ENCODE measurements at places on chromosomes 3 and 15.
A peak's percentile ranks its signal among the peaks of the same experiment; 100 is the strongest.

GRCh38 chr3:160184655-160185054, 40.6 kb upstream of the C3orf80 start:
- H3K36me3 ChIP-seq: peaks cover 4% of the 10 kb centered on the region
- no peak overlapping the region for H3K27ac ChIP-seq
- H3K4me1 ChIP-seq: peaks cover 48% of the 10 kb centered on the region

DNA sequence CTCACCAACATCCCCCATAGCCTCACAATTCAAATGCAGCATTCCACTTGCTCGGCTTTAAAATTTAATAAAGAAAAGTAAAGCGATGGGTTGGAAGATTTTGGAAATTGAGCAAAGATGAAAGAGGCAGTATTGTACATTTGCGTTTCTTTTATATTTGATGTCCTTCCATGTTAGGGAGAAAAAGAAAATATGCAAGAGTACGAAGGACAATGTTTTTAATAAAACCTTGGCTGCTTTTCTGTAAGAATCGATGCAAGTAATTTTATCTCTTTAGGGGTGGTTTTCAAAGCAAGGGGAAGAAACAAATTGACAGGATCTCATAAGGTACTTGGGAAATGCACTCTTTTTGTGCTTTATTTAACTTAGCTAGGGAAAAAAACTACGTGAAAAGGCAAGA, 61.8 kb upstream of the TSC22D2 start:
- H3K36me3 ChIP-seq: no peaks in the 10 kb centered on the region
- peaks cover 85% of the 10 kb centered on the region for H3K4me1 ChIP-seq
- peak overlapping the region; percentile 6 for H3K4me3 ChIP-seq
- peaks cover 3% of the 10 kb centered on the region for H3K27me3 ChIP-seq

GRCh38 chr15:101242999-101243336, 8.9 kb downstream of the CHSY1 start:
- DNase-seq: no peak
- no peak overlapping the region for H3K27ac ChIP-seq
- no peak overlapping the region for H3K4me3 ChIP-seq
- H3K36me3 ChIP-seq: peaks cover 57% of the 10 kb centered on the region

DNA sequence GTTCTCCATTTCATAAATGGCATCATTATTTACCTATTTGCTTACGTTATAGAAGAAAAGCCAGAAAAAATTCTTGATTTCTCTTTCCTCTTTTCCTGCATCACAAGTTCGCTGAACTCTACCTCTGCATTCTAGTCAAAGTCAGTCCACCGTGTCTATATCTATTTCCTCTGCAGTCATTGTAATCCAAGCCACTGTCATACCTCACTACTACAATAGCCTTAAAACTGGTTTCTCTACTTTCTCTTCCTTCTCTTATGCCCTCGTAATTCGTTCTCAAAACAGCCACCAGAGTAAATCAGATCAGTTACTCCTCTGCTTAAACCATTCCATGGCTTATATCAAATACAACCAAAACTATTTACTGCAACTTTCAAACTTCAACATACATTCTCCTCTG, 13.4 kb upstream of the FAM81A start:
- H3K27ac ChIP-seq: no peak overlapping the region
- no peaks in the 10 kb centered on the region for H3K4me1 ChIP-seq
- H3K4me3 ChIP-seq: no peak overlapping the region
- H3K27me3 ChIP-seq: peaks cover 33% of the 10 kb centered on the region
- DNase-seq: no peak
- no peaks in the 10 kb centered on the region for H3K36me3 ChIP-seq

DNA sequence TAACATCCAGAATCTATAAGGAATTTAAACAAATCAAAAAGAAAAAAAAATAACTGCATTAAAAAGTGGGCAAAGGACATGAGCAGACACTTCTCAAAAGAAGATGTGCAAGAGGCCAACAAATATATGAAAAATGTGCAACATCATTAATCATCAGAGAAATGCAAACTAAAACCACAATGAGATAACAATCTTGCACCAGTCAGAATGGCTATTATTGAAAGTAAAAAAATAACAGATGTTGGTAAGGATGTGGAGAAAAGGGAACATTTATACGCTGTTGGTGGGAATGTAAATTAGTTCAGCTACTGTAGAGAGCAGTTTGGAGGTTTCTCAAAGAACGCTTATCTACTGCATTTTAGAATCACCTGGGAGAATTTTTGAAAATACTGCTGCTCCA, 186.1 kb downstream of the OTOL1 start:
- DNase-seq: no peak
- no peaks in the 10 kb centered on the region for H3K36me3 ChIP-seq
- H3K4me1 ChIP-seq: no peaks in the 10 kb centered on the region
- H3K27me3 ChIP-seq: no peaks in the 10 kb centered on the region
- no peak overlapping the region for H3K4me3 ChIP-seq

DNA sequence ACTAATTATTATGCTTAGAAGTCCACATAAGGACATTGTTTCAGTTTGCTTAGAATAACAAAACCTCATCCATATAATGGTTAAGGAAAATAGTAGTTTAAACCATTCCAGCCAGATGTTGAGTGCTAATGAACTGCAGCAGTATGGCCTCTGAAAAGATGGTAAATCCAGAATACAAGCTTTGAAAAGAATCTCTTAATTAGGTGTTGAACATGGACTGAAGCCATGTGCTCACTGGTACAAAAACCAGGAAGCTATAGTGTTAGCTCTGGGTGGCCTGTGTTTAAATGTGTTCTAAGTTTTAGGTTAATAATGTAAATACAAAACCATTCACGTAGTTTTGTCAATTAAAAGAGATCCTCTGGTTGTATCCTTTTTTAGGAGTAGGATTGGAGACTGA, 78.2 kb downstream of the GALK2 start:
- no peaks in the 10 kb centered on the region for H3K4me1 ChIP-seq
- H3K36me3 ChIP-seq: peaks cover 55% of the 10 kb centered on the region
- no peak overlapping the region for H3K27ac ChIP-seq
- DNase-seq: no peak
- no peak overlapping the region for H3K4me3 ChIP-seq

- no peak for DNase-seq
- H3K36me3 ChIP-seq: peaks cover 9% of the 10 kb centered on the region
- H3K27me3 ChIP-seq: peaks cover 5% of the 10 kb centered on the region
- H3K4me3 ChIP-seq: no peak overlapping the region
- peaks cover 21% of the 10 kb centered on the region for H3K4me1 ChIP-seq
Observed at GRCh38 chr15:71800190-71800589, 10.2 kb upstream of the NR2E3 start.

DNA sequence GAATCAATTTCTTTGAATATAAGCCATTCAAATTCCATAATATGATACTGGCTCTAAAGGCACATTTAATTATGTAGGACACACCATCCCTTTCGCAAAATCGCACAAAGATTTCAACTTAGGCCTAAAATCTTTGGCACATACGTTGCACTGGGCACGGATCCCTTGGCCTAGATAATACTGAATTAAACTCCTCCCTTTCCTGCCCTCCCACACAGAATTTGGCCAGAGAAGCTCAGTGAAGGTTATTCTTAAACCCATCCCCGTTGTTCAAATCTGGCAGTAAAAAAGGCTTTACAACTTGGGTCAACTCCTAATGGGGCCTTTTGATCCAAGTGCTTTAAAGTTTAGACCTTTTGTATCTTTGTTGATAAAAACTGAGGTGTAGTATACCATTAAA, 247.2 kb downstream of the PTPRG start:
- peak overlapping the region; percentile 71 for H3K27ac ChIP-seq
- H3K27me3 ChIP-seq: no peaks in the 10 kb centered on the region
- no peak for DNase-seq
- peaks cover 66% of the 10 kb centered on the region for H3K4me1 ChIP-seq
- H3K36me3 ChIP-seq: no peaks in the 10 kb centered on the region

- H3K27ac ChIP-seq: no peak overlapping the region
- H3K27me3 ChIP-seq: peaks cover 34% of the 10 kb centered on the region
- no peaks in the 10 kb centered on the region for H3K36me3 ChIP-seq
- no peak overlapping the region for H3K4me3 ChIP-seq
- no peak for DNase-seq
Observed at GRCh38 chr3:66182246-66182645, 38.6 kb upstream of the SLC25A26 start.

DNA sequence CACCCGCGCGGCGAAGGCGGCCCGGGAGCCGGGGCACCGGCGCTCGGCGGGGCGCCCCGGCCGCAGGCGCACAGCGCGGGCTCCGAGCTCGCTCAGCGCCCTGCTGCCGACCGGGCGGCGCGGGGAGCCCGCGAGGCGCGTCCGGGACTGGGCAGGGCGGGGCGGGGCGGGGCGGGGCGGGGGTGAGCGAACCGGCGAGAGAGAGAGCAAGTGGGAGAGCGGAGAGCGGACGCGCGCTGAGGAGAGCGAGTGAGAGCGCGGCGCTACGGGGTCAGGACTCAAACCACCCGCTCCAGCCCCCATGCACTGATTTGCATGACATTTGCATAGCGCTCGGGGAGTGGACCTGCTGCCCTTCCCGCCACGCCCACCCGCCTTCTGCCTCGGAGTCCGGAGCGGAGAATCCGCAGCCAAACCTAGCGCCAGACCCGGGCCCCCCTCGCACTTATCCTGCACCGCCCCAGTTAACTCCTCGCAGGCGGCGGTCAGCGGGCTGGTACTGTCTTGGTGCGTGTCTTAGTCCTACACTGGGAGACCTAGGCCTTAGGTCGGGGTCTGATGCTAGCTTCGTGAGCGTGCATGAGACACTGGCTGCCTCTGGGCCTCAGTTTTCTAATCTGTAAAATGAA, at the start of gene MYLK:
Gene MYLK (minus strand): TSS at position 130 of the 629 bp plus-strand sequence. CDS start 90,491 bp downstream, outside the sequence.
- peaks cover 33% of the 10 kb centered on the region for H3K27me3 ChIP-seq
- H3K4me3 ChIP-seq: peak within 1 kb of the TSS; percentile 82
- peak; percentile 99 for DNase-seq
- peaks cover 15% of the 10 kb centered on the region for H3K4me1 ChIP-seq

DNA sequence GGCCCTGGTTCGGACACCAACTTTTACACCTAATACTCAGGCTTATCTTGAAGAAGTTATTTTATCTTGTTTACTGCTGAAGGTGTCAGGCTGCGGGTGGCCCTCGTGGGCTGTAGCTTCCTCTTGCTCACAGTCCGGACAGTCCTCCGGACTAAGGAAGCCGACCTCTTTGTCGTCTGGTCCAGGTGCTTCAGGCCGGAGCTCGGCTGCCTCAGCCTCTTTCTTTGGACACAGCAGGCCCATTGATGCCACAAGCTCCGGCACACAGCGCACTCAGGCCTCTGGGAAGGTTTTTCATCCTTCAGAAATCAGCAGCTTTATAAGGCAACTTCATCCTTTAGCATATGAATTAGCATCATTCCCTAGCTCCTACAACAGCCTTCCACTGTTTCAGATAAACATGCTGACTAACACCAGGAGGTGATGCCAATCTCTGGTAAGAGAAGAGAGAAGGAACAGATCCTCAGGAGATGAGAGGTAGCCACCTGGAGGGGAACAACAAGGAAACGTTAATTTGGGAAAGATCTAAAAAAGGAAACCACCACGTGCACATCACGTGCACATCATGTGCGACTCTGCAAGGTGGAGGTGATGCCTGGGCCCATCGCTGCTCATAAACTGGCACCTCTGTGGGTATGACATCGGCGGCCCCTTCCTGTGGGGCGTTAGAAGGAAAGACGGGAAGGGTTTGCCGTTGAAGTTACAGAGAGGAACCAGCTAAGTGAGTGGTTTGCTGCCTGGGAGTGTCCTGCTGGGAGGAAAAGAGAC, 4.4 kb upstream of the CHAC1 start:
- H3K27ac ChIP-seq: no peak overlapping the region
- H3K4me1 ChIP-seq: peaks cover 13% of the 10 kb centered on the region
- H3K27me3 ChIP-seq: peaks cover 45% of the 10 kb centered on the region
- H3K4me3 ChIP-seq: no peak overlapping the region
- no peak for DNase-seq

GRCh38 chr3:43317461-43318316, 31.3 kb downstream of the SNRK start:
- DNase-seq: no peak
- H3K4me1 ChIP-seq: peaks cover 41% of the 10 kb centered on the region
- no peak overlapping the region for H3K4me3 ChIP-seq
- peaks cover 3% of the 10 kb centered on the region for H3K27me3 ChIP-seq

DNA sequence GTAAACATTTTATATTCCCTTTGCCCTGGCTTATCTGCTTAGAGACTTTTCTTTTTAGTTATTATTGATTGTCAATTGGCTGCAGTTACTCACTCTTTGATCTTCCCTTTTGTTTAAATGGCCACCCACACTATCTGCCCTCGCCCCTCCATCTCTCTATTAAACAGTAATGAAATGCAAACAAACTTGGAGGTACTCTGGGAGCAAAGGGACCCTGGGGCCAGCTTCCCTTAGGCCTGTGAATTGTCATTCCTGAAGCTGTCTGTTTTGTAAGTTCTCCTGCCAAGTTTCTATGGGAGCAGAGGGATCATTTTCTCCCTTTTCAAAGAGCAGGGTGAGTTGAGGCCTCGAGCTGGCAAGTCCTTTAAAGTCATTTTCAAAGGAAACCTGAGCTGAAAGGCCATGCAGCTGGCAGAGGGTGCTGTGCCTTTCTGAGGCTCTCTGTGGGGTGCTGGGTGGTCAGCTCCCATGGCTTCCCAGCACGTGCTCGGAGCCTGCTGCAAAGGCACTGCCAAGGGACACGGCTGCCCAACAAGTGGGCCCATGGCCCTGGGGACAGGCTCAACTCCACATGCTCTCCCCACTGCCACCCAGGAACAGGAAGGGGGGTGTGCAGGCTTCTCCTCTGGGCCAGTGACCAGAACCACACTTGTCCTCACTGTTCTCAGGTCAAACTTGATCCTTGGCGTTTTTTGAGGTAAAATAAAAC, 17.4 kb upstream of the RTP2 start:
- peaks cover 36% of the 10 kb centered on the region for H3K36me3 ChIP-seq
- H3K4me1 ChIP-seq: peaks cover 11% of the 10 kb centered on the region
- no peak overlapping the region for H3K4me3 ChIP-seq
- no peak for DNase-seq

DNA sequence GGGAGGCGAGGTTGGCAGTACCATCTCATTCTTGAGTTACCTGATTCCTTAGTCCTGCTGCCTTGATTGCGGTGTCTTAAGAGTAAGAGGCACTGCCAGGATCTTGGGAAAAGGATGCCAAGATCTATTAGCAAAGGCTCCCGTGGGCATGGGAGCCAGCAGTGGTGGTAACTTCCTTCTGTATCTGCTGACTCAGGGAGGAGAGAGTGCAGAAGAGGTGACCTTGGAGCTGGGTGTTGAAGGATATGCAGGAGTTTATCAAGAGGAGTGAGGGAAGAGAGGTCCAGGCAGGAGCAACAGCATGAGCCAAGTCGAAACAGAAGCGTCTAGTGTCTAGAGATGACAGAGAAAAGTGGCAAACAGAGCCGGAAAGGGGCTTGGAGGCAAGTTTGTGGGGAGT, 4.5 kb downstream of the MESP2 start:
- DNase-seq: no peak
- peaks cover 14% of the 10 kb centered on the region for H3K4me1 ChIP-seq
- H3K27ac ChIP-seq: no peak overlapping the region
- peaks cover 73% of the 10 kb centered on the region for H3K27me3 ChIP-seq
- no peak overlapping the region for H3K4me3 ChIP-seq
- no peaks in the 10 kb centered on the region for H3K36me3 ChIP-seq

DNA sequence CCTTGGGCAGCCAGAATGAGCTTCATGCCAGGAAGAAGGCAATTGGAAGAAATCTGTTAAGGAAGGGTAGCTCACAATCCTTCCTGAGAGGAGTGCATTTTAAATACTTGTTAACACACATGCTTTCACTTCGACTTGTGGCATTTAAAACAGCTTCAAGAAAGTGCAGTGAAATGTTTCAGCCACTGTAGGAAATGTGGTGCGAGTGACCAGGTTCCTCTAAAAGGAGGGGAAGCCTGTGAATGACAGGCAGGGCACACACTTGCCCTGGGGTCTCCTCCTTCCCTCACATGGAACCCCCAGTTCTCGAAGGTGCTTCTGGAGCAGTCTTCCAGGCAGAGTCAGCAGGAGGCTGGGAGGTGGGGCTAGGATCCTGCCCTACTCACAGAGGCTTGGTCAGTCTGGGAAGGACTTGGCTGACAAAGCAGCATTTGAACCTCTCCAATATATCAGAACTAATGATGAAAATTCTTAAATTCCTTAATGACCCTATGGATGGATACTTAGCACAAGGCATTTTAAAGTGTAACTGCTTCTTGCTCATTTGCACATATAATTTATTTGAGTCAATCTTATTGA, 358.6 kb downstream of the CHST2 start:
- H3K36me3 ChIP-seq: no peaks in the 10 kb centered on the region
- H3K4me3 ChIP-seq: no peak overlapping the region
- H3K27me3 ChIP-seq: no peaks in the 10 kb centered on the region
- no peak for DNase-seq

Measured in nephron progenitor cell (in vitro differentiated cells).